Activated T-cell treated with anti-CD3 and anti-CD28 coated beads, Interleukin-2, amount 50 U/mL, for 1 hour (primary cell): ENCODE measurements at places on chromosomes 7 and 10.
A peak's percentile ranks its signal among the peaks of the same experiment; 100 is the strongest.

DNA sequence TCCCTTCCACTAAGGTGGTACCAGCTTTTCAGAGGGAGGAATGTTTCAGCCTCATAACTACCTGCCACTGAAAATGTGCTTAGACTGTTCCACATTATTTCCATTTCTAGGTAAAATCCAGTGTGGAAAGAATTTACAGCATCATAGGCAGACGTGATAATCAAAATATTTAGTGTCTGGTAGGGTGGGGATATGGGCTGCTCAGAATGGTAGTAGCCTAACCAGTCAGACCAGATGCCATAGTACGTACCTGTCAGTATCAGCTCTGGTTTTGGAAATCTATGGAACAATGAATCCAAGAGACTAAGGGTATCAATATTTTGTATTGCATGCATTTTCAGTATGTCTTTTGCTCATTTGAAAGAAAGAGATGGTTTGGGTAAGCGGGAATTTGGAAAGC lies 76.8 kb upstream of the APBB1IP start:
- no peak for DNase-seq

DNA sequence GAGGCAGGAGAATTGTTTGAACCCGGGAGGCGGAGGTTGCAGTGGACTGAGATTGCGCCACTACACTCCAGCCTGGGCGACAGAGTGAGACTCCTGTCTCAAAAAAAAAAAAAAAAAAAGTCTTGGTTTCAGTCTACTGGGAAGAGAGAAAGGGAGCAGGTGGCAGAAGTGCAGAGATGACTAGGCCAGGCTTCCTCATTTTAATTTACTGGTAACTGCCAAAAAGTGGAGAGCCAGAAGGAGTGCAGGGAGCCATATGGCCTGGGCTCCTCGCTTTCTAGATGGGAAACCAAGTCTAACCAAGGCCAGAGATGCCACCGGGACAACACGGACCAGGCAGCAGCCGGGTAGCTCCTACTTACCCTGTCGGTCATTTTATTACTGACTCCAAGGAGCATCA lies 12.2 kb downstream of the SEPHS1 start:
- no peak for DNase-seq

- DNase-seq, result no peak
These were observed 3.5 kb downstream of the FGFR2 start for GRCh38 chr10:121594623-121595350.

- no peak for DNase-seq
These were observed 213.0 kb downstream of the BAMBI start for GRCh38 chr10:28890121-28890950.

GRCh38 chr10:68813559-68813958 lies 13.8 kb upstream of the STOX1 start:
- no peak for DNase-seq

DNA sequence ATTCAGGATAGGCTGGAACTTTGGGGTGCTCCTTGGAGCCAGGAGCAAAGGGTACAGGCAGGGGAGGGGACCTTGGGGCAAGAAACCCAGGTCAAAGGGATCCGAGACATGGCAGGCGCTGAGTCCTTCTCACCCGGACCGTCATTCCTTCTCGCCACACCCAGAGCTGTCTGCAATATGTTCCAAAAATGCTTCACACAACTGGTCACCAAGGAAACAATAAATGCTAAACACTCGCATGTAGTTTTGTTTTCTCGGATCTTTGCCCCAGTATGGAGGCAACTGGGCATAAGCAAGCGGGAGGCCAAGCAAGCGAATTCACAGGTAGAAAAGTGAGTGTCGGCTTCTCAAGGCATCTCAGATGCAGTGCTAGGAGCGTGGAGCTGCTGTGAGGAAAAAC lies 80.8 kb downstream of the PIP4K2A start:
- DNase-seq, result no peak

DNA sequence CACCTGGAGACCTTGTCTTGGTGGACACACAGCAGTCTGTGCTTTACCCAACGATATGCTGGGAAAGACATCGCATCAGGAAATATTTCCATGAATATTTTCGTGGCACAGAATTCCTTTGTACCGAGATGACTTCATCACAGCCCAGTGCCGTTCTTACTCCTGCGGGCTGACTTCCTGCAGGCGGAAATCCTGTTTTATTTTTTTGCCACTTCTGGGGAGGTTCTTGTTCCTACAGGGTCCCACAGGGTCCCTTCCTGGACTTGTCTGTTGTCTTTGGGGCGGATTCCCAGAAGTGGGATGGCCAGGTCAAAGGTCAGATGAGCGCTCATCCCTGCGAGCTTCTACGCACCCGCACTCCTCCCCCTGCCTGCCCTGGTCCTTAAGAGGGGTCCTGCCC lies 86.5 kb downstream of the DNAJB6 start:
- DNase-seq, result no peak

DNA sequence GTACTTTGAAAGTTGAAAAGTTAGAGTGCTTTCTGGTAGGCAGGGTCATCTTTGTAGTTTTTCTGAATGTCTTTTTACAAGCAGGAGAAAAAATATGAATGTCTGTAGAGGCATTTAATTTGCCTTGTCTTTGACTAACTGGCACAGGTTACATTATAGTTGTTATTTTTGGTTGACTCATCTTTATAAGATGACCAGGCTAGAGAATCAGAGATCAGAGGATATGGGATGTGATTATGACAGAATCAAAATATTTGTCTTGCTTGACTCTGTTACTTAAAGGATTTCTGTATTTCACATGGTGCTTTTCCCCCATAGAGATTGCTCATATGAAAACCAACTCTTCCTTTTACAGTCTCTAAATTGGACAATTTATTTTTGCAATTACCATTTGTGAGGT lies 2.4 kb downstream of the ZMYND11 start:
- no peak for DNase-seq

DNA sequence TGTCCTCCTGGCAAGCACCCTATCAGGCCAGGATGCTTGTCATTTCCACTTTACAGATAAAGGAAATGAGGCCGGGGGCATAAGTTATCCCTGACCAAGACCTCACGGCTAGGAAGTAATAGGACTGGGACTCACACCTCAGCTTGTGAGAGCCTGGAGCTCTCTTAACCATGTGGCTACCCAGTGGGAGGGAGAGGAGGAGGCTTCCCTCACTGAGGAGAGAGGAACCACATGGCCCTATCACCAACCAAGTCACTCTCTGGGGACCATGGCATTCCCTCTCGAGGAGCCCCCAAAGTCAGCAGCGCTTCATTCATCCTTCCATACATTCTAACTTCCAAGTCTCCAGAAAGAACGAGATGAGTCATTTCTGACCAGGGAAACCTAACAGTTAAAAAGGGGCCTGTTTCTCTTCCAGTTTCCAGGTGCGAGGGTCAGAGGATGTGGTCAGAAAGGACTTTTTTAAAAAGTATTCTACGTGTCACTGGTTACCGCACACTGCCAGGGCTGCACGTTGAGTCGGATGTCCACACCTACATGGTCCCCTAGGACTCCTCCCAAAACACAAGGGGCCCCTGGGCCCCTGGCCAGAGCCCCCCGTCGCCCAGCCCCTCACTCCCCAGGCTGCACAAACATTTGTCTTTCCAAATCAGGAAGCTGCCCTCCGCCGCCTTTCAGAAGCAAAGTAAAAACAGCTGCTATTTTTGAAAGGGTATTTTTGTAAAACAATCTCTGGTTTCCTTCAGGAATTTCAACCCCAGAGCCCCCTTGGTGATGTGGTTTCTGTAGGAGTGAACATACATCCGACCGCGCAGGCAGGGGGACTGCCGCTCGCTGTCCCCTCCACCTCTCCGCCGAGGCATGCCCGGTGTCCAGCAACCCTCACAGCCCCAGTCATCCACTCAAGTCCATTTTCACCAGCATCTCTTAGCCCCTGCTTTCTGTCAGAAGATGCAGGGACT lies 128.2 kb upstream of the CHST15 start:
- DNase-seq, result no peak

DNA sequence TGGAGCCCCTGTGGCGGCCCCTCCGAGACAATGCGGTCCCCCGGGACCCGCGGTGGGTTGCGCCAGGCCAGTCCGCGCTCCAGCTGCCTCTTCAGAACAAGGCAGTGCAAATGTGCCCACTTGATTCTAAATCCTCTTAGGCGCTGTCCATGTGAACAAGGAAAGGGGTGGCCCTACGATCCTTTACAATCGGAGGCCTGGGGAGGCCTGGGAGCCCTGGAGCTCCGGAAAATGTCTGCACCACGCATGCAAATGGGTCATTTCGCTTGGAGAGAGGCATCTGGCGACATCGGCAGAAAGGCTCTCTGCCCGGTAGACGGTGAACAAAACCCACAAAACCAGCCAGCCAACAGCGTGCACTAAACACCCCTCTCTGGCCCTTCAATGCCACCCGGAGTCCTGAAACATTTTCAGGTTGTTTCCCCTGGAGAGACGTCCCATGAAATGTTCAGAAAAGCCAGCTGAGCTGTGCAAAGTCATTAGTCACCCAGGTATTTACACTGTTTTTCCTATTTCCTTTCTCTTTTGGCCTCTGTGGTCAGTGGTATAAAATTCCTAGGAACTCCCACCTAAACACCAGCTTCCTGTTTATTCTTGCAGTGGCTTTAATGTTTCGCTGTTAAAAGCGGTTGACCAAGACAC lies 102.8 kb upstream of the ZNF438 start:
- DNase-seq, result peak; percentile 24

GRCh38 chr7:67371429-67372305 lies 375.0 kb downstream of the TYW1 start:
- DNase-seq, result peak; percentile 40

- no peak for DNase-seq
These were observed 706 bp downstream of the TBATA start for GRCh38 chr10:70784471-70784870.

DNA sequence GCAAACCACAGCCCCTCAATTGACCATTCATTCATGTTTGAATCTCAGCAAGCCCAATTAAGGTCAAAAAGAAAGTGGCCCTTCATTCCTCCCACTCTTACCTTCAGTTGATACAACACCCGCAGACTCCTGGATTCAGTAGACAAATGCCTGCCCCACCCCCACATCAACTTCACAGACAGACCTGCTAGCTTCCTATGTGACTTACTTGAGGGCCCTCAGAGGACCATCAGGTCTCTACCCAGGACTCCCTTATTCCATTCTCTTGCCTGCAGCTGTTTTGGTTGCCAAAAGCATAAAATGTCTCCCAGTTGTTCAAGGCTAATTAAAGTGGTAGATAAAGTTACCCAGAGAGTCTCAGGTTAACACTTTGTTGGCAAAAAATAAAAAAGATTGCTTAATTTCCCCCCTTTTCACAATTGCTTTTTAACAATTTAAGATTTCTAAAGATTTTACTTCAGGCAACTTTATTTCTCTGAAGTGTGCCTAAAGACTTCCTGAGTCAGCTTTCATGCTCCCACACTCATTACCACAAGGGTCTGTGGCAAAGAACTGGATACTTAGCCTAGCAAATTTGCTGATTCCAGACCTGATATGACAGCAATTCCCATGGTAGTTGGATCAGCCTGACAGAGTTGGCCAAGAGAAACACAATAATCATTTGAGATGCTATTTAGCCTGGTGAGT lies 3.3 kb upstream of the MTERF1 start:
- DNase-seq, result no peak

DNA sequence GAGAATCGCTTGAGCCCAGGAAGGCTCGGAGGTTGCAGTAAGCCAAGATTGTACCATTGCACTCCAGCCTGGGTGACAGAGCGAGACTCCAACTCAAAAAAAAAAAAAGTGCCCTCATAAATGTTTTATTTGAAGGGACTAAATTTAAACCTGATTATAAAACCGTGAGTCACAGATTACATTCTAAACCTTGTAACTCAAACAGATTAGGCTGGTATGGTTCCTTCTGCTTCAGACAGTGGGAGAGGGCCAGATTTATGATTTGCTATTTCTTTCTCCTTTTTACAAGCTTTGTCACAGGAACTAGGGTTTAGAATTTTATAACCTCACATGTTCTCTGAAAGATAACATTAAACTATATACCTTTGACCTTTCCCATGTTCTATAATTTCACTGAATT lies 801.2 kb upstream of the ZWINT start:
- DNase-seq, result no peak

DNA sequence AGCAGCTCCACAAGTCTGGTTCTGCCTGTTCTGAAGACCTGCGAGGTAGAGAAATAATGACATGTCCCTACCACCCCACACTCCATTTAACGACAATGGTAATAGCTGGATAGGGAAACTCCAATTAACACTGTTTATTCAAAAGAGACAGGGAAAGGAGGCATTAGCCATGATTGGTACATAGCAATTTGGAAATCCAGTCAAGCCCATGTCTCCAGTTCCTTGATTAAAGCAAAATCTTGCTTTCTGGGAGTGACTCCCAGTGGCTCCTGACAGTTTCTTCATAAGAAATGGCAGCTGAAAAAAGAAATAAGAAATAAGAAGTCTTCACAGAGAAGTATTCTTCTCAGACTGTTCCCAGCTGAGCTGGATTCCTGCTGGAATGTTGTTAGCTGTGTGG lies 140.7 kb upstream of the LYZL2 start:
- no peak for DNase-seq

DNA sequence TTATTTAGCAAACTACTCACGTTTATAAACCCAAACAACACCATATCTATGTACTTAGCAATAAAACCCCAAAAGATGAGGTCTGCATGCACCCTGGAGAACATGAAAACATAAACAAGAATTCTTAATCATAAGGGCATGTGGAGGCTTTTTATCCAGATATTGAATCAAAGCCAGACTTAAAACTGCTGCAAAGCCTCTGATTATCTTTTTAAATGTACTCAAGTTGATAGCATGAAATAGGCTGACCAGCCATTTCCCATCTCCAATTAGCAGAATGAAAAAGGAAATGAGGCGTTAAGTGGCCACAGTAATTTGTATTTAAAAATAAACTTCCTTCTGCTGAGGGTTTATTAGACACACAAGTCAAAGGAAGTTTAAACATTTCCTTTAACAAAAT lies 48.3 kb downstream of the ITIH5 start:
- no peak for DNase-seq

DNA sequence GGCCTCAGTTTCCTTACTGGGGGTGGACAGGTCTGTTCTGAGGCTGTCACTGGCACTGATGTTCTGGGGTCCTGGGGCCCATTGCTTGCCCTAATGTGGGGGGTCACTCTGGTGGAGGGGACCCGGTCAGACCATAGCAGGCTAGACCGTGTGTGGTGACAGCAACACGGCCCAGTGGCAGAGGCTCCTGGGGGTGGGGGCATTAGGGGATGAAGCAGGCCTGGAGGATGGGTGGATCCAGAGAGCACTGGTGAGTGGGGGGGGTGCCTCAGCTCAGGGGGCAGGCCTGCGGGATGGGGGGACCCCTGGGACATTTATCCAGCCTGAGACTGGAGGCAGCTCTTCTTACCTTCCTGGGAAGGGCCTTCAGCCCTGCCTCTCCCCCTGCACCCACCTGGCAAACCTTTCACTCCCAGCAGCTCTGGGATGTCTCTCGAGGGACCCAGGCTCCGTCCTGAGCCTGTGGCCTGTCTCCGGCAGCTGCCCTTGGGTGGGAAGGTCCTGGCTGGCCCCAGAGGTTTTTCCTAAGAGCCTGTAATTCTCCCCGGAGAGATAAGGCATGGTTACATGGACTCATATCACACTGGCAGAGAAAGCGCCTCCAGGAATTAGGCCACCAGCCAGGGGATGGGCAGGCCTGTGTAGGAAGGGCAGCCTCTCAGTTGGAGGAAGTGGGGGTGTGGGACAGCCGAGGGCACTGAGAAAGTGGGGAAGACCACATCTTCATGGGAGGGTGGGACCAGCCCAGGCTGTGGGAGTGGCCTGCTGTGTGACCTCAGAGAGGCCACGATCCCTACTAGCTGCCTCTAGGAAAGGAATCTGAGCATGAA lies 147.7 kb downstream of the UBE2H start:
- DNase-seq, result no peak

GRCh38 chr7:10221084-10221483 lies 752.6 kb upstream of the PHF14 start:
- no peak for DNase-seq
